ENCODE measurements at places on chromosomes 16 and 17.

GRCh38 chr17:44069974-44070454, 521 bp upstream of the G6PC3 start:
- DNase-seq = no peak

GRCh38 chr16:80962879-80963278, 43.8 kb downstream of the CMC2 start:
- DNase-seq = no peak

GRCh38 chr17:79806863-79807720, 10.2 kb upstream of the CBX8 start:
- DNase-seq = no peak

DNA sequence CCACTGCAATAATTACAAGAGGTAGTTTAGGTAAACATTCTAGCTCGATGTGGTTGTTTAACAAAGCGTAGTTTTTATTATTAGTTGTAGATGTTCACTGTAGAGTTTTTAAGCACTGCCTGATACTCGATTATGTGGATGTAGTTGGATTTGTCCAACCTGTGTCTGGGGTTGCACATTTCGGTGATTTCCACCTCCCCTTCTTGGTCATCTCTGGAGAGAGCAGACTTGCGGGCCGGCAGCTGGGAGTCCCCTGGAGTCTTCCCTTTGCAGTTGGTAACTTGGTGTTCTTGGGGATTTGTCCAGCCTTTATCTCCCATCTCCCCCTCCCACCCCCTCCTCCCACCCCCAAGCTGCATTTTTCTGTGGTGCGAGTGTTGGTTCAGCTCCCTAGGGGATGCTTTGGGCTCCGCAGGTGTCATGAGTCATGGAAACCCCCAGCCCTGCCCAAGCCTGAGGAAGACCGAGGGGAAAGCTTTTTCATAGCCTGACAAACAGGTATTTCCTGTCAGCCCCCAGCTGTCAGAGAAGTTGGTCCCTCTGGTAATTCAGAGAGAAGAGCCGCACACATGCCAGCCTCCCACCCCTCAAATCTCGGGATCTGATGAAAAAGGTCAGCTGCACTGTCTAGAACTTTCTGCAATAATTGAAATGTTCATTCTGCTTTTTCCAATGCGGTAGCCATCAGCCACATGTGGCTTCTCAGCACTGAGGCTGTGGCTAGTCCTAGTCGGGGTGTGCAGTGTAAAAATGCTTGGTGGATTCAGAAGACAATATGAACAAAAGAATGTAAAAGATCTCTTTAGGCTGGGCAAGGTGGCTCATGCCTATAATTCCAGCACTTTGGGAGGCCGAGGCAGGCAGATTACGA, 50.3 kb downstream of the KSR1 start:
- no peak for DNase-seq

DNA sequence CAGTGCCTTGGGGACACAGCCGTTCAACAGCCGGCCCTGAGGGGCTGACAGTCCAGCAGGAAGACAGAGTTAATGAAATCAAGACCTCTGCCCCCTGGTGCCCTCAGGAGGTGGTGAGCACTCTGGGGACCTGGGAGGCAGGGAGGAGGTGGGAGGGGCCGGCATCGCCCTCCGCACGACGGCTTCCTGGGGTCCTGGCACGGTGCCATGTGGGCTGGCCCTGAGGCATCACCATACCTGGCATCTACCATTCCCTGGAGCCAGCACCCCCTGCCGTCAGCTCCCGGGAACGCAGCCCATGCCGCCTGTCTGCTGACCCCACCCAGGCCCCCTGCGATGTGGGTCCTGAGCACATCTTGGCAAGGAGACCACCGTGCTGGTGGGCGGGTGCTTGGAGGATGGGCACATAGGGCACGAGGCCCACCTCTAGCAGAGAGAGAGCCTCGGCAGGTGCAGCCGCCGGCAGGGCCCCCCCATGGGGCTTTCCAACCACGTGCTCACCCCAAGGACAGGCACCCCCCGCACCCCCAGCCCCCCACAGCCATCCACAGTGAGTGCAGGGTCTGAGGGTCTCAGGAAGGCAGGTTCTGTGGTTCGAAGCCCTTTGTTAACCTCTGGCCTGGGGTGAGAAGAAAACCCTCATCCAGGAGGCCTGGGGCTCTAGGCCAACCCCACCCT, 52.5 kb downstream of the ZFPM1 start:
- peak; percentile 60 for DNase-seq

- peak; percentile 64 for DNase-seq
These were observed 64.2 kb downstream of the PITPNC1 start for GRCh38 chr17:67441052-67441895.
